ENCODE measurements at places on chromosomes 7 and 10.

DNA sequence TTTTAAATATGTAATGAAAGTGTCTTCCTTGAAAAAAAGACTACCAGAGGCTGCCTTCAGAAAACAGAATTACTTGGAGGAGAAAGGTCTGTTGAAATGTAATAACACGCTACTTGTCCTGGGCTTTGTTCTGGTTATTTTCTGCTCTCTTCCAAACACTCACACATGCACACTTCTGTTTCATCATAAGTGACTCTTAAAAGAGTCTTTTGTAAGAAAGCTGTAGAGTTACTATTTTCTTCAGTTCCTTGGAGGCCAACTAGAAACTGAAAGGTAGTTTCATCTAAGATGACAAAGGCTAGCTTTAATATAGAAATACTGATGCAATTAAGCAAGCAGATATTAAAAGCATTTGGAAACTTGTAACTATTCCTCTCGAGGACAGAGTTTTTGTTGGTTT lies 39.1 kb downstream of the TASOR2 start:
- no peak for DNase-seq

DNA sequence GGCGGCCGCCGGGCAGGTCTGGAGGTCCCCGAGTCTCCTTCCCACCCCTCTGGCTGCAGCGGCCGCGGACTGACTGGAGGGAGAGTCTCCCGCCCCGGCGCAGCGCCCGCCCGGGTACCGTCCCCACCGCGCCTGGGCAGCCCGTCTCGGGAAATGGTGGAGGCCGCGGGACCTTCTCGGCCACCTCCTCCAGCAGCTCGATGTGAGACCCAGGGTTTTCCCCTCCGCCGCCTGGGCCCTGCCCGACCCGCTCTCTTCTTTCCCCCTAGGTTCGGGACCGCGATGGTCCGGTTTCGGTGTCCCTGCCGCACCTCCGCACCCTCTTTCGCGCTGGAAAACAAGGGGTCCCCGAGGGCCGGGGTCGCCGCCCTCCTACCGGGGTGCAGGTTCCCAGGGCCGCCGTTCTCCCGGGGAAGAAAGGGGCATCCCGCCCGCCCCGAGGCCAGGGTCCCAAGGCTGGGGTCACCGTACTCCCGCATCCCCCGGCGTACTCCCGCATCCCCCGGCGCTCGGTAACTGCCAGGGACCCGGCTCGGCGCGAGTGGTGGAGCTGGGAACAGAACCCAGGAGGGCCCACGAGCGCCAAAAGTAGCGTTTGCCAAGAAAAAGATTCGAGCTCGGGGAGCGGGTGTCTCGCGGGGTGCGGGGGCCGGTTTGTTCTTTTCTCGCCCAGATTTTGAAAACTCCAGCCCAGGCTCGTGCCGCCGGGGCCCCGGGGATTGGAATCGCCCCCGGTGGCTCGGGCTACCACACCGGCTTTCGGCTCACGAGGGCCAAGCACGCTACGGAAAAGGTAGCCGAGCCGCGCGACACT lies 3.4 kb downstream of the TNRC18 start:
- DNase-seq: peak; percentile 31

- DNase-seq: no peak
Observed at GRCh38 chr10:126504761-126505112, 116.5 kb upstream of the ADAM12 start.

DNA sequence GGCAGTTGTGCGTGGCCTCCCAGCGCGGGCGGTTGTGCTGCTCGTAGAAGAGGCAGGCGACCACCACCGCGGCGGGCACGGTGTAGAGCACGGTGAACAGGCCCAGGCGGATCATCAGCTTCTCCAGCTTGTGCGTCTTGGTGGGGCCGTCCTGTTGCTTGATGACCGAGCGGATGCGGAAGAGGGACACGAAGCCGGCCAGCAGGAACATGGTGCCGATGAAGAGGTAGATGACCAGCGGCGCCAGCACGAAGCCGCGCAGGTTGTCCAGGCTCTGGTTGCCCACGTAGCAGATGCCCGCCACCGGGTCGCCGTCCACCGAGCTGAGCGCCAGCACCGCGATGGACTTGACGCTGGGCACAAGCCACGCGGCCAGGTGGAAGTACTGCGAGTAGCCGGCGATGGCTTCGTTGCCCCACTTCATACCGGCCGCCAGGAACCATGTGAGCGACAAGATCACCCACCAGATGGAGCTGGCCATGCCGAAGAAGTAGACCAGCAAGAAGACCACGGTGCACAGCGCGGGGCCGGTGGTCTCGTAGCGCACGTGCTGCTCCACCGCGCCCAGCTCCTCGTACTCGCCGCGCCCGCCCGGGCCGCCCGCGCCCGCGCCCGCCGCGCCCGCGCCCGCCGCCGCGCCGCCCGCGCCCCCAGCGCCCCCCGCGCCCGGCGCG lies 2.2 kb downstream of the FZD8 start:
- DNase-seq: peak; percentile 42

GRCh38 chr10:96585736-96586418 lies 935 bp downstream of the TM9SF3 start:
- DNase-seq: no peak

DNA sequence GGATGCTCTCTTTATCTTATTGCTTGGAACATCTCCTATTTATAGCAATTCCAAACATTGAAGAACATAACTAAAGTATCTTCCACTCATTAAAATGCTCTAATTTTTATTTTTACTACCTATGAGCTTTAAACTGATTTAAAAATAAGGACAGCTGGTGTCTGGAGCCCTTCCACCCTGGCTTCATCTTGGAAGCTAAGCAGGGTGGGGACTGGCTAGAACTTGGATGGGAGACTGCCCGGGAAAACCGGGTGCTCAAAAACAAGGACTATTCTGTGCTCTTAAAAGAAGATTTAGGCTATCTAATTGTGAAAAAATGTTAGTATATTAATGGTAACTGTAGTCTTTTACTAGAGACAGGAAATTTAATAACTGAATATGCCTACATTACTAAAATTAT lies 69.2 kb downstream of the ARMC3 start:
- DNase-seq: no peak

DNA sequence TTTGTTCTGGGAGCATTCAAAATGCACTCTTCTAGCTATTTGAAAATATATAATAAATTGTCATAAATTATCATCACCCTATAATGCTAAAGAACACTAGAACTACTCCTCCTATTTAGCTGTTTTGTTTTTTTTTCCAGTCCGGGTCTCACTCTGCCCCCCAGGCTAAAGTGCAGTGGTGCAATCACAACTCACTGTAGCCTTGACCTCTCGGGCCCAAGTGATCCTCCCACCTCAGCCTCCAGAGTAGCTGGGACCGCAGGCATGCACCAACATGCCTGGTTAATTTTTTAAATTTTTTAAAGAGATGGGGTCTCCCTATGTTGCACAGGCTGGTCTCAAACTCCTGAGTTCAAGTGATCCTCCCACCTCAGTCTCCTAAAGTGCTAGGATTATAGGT lies 41.1 kb upstream of the MTPAP start:
- no peak for DNase-seq

DNA sequence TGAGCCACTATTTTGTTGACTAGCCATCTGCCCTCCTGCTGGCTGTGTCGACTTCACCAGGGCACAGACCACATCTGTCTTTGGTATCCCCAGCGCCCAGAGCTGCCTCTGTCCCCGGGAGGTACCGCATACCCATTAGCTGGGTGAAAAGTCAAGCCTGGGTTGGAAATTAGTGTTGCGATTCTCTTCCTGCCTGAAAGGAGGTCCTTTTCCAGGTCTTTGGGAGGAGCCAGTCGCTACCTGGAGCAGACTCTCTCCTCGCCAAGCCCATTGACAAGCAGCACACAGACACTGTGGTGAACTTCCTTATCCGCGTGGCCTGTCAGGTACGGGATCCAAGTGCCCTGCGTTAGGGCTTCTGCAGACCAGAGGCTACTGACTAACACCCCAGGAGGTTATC lies 79.4 kb downstream of the TRRAP start:
- no peak for DNase-seq

- DNase-seq: no peak
Observed at GRCh38 chr10:88113232-88113631, 249.8 kb downstream of the PTEN start.

GRCh38 chr7:71995111-71995510 lies 417.0 kb downstream of the CALN1 start:
- no peak for DNase-seq

- DNase-seq: no peak
Observed at GRCh38 chr7:81234896-81235295, 316.0 kb upstream of the SEMA3C start.

GRCh38 chr7:121831351-121831750 lies 41.6 kb upstream of the PTPRZ1 start:
- DNase-seq: no peak

- no peak for DNase-seq
Observed at GRCh38 chr7:141386881-141387280, 164.3 kb upstream of the AGK start.

DNA sequence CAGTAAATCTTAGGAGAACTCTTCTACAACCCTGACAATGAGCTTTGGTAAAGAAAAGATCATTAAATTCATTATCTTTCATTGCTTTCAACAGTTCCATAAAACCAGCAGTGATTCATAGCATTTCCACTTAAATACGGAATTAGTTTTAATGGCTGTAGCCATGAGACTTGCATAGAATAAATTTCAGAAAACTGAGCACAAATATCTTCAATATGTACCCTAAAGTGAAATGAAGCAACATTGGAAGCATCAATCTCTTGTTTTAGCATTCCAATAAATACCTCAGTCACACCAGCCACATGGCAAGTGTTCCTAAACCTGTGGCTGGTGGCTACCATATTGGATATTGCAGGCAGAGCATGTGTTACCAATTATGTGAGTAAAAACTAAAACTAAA lies 3.6 kb upstream of the RARRES2 start:
- DNase-seq: no peak

- DNase-seq: no peak
Observed at GRCh38 chr10:14146025-14146424, 184.7 kb downstream of the FRMD4A start.

- no peak for DNase-seq
Observed at GRCh38 chr7:159142199-159142598, 2.5 kb downstream of the VIPR2 start.

GRCh38 chr7:35817930-35818329 lies 17.1 kb downstream of the SEPTIN7 start:
- DNase-seq: no peak
